Posterior cingulate gyrus (tissue), 11 donors: ENCODE measurements at places on chromosomes 6 and 20.

GRCh38 chr6:158465257-158465656, 94.6 kb upstream of the TMEM181 start:
- no peak for DNase-seq

DNA sequence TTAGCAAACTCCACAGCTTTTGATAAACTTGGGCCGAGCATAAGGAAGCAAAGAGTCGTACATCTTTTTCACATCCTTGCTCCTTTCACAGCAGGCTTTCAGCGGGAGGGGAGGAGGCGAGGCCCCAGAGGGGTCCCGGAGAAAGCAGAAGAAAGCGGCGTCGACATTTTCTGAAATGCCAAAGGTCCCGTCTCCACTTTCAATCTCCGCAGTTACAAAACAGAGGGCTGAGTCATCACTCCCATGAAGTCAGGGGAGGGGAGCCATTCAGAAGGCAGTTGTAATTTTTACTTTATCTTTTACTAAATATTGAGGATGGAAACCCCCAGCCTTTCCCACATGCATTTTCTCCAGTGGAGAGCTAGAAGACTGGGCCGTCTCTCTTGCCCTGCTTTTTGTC, 174.2 kb upstream of the THBS2 start:
- no peak for DNase-seq

DNA sequence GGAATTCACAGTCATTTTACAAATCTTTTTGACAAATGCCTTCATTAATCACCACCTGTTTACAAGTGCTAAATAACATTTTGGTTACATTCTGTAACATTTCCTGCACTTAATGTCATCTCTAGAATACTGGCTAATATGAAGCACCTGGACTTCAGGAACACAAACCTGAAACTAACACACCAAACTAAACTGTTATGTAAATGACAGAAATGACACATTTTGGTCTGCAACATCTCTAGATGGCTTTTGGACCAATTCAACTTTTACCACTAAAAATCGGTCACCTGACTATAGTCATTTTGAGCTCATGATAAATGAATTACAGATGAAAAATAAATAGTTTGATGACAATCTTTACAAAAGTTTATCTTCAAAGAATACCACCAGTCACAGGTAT, 80.6 kb downstream of the ATG5 start:
- DNase-seq: no peak

GRCh38 chr6:6966569-6966968, 141.2 kb upstream of the RREB1 start:
- no peak for DNase-seq

GRCh38 chr20:60630609-60631008, 621.5 kb upstream of the CDH4 start:
- DNase-seq: no peak

GRCh38 chr20:4040283-4041179, 25.2 kb upstream of the RNF24 start:
- no peak for DNase-seq

DNA sequence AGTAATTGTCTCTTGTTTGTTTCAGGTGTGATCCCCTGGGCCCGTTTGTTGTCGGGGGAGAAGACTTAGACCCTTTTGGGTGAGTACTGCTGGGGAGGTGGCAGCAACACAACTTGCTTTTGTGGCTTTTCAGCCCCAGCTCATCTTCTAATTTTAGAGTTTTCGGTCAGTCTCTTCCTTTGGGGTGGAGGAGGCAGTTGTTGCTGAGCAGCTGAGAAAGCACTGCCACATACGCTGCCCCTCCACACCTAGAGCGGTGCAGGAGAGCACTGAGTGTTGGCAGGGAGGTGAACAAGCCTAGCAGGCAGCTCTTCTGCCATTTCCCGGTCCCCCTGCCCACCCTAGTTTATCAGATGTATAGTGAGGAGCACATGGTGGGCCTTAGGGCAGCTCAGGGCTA, 21.7 kb downstream of the TMEM74B start:
- DNase-seq: no peak

DNA sequence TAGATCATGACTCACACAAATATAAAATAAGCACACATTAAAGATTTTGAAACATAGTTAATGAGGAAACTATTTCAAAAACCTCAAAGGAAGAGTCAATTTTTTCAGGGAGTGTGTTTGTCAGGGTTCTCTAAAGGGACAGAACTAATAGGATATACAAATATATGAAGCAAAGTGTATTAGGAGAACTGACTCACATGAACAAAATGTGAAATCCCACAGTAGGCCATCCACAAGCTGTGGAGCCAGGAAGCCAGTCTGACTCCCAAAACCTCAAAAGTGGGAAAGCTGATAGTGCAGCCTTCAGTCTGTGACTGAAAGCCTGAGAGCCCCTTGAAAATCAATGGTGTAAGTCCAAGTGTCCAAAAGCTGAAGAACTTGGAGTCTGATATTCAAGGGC, 898.0 kb upstream of the EYS start:
- no peak for DNase-seq

- peak; percentile 53 for DNase-seq
These were observed 12.0 kb downstream of the CD83 start for GRCh38 chr6:14129575-14129974.

GRCh38 chr6:71299541-71300470, 11.2 kb downstream of the OGFRL1 start:
- no peak for DNase-seq

- DNase-seq: no peak
These were observed 85.2 kb downstream of the DLL1 start for GRCh38 chr6:170205534-170206316.

DNA sequence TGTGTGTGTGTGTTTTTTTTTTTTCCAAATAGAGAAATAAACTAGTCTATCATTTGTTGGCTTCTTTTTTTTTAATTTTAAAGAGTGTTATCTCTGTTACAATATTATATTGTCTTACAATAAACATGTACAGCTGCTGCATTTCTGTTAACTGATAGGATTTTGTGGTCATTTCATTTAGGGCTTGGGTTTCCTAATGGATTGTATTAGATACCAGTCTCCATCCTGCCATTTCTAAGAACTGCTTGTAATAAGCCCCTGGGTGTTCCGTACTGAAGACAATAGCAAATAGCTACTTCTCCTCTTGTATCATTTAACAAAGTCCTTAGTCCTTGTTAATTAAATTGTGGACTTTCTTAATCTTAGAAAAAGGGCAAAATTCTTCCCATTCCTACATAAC, 45.7 kb downstream of the SOBP start:
- DNase-seq: no peak

DNA sequence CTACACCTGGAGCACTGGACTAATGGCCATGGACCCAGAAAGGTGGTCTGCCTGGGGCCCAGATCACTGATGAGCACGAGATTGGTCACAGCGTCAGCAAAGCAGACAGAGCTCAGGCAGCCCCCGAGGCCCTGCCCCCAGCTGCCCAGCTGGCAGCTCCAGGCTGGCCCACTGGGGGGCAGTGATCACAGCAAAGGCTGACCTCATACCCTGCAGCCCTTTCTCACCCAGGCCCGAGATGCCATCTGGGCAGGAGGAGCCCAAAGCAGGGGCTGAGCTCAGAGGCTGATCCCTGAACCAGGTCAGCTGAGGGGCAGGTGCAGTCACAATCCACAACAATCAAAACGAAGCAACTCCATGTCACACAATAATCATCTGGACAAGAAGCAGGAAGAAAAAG, 4.1 kb downstream of the MAP1LC3A start:
- DNase-seq: no peak

GRCh38 chr6:159577564-159577963, 115.5 kb downstream of the SOD2 start:
- DNase-seq: no peak

DNA sequence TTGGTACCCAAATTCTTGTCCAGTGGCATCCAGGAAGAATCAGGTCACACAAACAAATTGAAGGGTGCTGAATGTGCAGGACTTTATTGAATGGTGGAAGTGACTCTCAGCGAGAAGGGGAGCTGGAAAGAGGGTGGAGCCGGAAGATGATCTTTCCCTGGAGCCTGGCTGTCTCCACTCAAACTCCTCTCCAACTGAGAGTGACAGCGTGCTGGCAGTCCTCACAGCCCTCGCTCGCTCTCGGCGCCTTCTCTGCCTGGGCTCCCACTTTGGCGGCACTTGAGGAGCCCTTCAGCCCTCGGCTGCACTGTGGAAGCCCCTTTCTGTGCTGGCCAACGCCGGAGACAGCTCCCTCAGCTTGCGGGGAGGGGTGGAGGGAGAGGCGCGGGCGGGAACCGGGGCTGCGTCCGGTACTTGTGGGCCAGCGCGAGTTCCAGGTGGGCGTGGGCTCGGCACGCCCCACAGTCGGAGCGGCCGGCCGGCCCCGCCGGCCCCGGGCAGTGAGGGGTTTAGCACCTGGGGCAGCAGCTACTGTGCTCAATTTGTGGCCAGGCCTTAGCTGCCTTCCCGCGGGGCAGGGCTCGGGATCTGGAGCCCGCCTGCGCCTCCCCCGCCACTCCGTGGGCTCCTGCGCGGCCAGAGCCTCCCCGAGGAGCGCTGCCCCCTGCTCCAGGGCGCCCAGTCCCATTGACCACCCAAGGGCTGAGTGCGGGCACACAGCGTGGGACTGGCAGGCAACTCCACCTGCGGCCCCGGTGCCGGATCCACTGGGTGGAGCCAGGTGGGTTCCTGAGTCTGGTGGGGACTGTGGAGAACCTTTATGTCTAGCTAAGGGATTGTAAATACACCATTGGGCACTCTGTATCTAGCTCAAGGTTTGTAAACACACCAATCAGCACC, 26.7 kb upstream of the MBOAT1 start:
- DNase-seq: no peak

- DNase-seq: no peak
These were observed at the start of gene MAS1L for GRCh38 chr6:29487660-29488059. Gene MAS1L (minus strand): TSS chr6:29487956. CDS start chr6:29487902, 54 bp downstream.

DNA sequence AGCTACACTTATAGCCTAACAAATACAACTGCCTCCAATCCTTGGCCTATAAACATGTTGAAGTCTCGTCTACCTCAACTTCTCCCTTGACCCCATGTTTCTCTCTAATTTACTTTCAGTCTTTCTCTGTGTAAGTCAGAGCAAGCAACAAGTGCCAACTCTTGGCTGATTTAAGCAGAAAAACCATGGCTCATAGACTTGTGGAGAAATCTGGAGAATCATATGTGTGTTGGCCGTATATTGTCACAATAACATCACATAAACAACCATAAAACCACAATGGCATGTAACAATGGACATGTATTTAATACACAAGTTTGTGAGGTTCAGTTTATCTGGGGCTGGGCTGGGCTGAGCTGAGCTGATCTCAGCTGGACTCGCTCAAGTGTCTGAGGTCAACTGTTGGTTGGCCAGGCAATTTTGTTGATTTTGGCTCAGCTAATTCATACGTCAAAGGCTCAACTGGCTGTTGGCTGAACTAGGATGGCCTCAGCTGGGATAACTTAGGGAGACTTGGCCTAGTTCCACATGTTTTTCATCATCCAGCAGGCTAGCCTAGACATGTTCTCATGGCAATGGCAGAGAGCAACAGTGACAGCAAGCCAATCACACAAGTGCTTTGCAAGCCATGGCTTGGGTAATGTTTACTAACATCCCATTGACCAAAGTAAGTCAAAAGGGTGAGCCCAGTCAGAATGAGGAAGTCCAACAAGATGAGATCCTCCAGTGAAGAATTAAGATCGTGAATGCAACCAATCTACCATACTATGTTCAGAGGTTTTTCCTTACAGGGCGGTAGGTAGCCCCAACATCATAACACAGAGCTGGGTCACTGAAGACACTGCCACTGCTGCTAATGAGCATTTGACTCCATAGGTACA, 12.9 kb upstream of the TBC1D22B start:
- DNase-seq: no peak

GRCh38 chr6:69421269-69421668, 375.5 kb downstream of the LMBRD1 start:
- DNase-seq: no peak

DNA sequence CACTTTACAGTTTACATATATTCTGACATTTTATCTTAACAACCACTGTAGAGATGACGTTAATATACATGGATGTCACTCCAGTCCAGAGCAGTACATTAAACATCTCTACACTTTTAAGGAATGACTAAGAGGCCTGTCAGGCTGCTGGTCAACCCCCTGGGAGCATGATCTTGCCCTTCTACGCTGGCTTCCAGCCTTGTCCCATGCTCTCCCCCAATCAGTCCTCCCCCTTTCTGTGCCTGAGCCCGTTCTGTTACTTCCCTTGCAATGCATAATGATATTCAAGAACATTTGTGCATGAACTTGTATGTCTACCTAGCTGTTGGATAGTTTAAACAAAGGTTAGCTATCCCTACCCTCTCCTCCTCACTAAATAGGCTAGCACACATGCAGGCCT, 40.5 kb upstream of the PLCB4 start:
- DNase-seq: no peak

DNA sequence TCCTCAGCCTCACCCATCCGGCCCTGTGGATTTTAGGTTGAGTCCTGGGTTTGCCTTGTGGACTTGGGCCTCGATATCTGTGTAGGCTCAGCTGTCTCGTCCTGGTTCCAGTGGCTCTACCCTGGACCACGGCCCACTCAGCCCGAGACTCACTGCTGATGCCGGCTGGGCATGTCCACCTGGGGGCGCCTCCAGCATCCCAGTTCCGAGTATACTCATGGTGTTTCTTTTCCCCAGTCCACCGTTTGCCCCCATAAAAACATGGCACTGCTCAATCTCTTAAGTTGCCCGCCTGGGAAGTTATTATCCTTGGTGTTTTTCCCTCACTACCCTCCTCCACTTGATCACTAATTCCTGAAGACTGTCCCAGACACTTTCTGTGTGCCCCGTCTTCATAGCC, 99.1 kb downstream of the ARID1B start:
- DNase-seq: no peak

DNA sequence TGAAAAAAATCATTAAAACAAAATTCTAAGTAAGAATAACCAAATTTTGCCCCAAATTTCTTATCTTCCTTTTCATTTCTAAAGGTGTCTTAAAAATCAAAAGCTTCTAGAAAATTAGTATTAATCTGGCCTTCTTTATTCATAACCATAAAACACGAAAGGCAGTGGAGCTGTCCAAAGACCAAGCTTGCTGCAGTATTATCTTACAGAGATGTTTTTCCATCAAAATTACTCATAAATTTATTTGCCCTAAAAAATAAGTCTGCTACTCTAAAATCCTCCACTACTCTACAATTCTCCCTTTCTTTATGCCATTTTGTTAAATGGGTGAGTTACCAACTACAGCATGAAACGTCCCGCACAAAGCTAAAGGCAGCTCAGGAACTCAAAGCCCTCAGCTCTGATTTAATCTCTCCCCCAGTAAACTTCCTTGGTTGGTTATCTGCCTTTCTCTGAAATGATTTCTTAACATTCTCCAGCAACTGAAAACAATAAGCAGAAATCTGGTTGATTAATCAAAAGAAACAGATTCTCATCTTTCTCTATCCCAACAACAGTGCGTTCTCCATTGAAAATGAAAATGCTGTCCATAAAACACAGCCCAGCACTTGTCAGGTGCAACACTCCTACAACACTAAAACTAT, 2.1 kb downstream of the USP49 start:
- DNase-seq: no peak
